Stimulated activated CD8-positive, alpha-beta memory T cell treated with anti-CD3 and anti-CD28 coated beads, Interleukin-4, amount 100 ng/mL, for 1 hour (primary cell): ENCODE measurements at places on chromosomes 2 and 18.

DNA sequence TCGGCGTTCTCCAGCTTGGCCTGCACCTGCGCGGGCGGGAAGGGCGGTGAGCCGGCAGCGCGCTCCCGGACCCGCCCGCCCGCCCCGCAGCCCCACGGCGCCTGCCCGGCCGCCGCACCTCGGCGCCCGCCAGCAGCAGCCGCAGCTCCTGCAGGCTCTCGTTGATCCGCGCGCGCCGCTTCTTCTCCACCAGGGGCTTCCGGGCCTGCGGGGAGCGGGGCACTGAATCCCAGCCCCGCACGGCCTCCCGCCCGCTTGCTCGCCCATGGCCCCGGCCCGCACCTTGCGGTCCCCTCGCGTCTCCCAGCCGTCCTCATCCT lies 335 bp downstream of the HES6 start:
- no peak for DNase-seq

DNA sequence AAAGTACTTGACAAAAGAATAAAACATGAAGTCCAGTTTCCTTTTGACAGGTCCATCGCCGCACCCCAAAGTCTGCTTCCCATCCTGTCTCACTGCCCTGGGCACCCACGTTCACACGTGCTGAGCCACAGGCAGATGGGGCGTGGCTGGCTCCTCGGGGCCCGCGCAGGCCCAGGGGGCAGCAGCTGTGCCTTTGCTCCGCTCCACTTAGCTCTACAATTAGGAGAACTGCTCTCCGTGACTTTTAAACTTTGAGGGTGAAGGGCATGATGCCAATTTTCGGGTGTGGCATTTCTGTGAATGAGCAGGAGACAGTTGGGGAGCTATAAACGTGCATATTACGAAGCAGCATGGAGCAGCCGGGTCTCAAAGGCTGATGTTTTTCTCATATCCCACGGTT lies 152.4 kb downstream of the TDRD15 start:
- no peak for DNase-seq

- no peak for DNase-seq
Observed at GRCh38 chr18:26893996-26894395, 28.5 kb upstream of the AQP4 start.

DNA sequence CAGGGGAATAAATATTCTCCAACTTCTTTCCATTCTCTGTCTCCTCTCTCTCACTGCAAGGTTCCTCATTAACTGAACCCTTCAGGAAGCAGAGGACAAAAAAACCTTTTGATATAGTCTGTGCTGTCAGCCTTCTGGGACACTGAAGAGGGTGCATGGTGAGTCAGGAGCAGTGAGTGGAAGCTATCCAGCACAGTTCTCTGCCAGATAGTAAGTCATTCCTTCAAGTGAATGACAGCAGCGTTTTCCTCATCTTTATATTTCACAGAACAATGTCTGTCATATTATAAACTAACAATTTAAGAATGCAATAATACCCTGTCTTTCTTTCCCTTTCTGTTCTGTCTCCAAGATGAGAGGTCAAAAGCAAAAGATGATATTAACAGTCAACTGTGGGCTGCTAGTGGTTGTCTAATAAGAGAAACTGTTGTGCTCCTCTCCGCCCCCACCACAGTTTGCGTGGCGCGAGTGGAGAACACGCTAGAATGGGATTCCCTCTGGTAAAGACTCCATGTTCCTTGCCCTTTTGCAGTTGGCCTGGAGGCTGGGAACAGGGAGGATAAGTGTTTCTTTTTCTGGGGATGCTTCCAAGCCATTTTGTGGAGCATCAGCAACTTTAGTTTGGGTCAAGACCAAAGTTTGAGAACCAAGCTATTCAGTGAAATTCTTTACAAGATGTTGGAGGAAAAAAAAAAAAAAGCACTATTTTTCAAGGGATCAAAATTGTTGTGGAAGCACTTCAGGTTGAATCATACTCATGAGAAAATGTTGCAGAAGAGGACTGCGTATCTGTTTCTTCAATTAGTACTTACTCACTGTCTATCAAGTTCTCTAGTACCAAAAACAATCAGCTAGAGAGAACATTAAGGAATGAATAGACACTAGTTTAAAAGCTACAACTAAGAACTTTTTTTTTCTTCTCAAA lies 430.2 kb downstream of the SETBP1 start:
- DNase-seq: no peak

DNA sequence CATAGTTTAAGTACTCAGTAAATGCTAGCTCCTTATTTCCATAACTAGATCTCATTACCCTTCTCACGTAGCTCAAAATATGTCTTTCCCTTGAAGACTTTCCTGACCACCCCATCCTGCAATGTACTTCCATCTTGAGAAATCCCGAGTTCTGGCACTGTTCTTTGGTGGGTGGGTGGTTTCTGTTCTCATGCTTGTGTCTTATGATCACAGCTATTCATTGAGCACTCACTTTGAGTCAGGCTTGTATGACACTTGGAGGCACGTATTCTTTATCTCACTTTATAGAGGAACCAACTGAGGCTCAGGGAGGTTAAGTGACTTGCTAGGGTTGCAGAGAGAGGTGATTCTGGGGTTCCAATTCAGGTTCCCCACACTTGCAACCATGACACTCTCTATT lies 9.0 kb upstream of the CLIP4 start:
- no peak for DNase-seq

GRCh38 chr2:119156891-119157773 lies 1.4 kb downstream of the C1QL2 start:
- DNase-seq: no peak
